ENCODE measurements at places on chromosomes 16 and 17. TPM values are rescaled to one million over a fixed set of nuclear protein-coding genes. Genes with fewer than 3 reads are reported as not detected.
A peak's percentile ranks its signal among the peaks of the same experiment; 100 is the strongest.

FBXL16 gene
- 0.39 TPM for total RNA-seq

CCL7 gene
- not detected for total RNA-seq

HIC1 gene
- total RNA-seq, result 56.2 TPM

YBX2 gene
- total RNA-seq, result 6.5 TPM

CCL3 gene
- total RNA-seq, result not detected

NLRC5 gene
- 20.1 TPM for total RNA-seq

PEMT gene
- total RNA-seq, result 20.7 TPM

NSF gene
- 15.6 TPM for total RNA-seq

TAOK2 gene
- total RNA-seq, result 40.4 TPM

ZP2 gene
- not detected for total RNA-seq

FBXO39 gene
- total RNA-seq, result not detected

HOXB9 gene
- not detected for total RNA-seq

LDHD gene
- 5.8 TPM for total RNA-seq

DNA sequence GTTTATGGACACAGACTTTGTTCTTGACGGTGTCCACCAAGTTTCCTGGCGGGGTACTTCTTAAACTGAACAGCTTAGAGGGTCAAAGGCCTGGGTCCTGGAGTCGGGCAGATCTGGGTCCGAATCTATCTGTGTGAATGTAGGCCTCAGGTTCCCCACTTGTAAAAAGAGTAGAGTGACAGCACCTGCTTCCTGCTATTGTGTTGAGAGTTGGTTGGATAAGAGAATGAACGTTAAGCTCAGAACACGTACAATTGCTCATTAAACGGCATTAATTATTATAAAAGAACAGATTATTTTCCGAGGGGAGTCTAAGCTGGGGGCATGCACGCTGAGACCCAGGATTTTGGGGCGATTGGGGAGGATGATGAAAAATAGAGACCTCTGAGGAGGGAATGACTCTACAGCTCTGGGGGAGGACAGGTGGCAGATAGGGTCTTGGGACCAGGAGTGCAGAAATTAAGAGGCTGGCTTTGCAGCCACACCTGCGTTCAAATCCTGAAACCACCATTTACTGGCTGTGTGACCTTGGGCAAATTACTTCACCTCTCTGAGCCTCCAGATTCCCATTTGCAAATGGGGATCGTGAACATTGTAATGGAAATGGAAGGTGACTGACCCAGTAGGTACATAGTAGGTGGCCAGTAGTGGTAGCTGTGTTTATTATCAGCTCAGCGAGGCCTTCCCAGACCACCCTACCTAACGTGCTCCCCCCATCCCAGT, 862 bp downstream of the CLEC16A start:
- no peak for ATAC-seq

GRCh38 chr17:29109477-29110371, 66.8 kb downstream of the PIPOX start:
- no peak for ATAC-seq

GRCh38 chr16:21713549-21714368, 50.0 kb downstream of the OTOA start:
- ATAC-seq, result no peak

DNA sequence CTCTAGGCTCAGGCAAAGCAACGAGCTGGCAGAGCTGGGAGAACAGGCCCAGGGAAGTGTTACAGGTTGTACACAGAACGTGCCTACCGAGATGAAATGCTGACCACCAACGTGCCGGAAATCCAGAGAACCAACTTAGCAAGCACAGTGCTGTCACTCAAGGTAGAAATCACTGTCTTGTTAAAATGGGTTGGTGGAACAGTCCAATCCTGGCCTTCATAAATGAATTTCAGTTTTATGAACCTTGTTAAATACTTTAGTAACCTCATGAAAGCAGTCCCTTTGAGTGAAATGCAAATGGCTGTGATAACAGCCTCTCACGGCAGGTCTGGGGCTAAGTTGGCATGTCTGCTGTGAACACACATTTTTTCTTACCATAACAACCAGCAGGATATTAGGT, 29.0 kb downstream of the ETV4 start:
- ATAC-seq, result no peak

DNA sequence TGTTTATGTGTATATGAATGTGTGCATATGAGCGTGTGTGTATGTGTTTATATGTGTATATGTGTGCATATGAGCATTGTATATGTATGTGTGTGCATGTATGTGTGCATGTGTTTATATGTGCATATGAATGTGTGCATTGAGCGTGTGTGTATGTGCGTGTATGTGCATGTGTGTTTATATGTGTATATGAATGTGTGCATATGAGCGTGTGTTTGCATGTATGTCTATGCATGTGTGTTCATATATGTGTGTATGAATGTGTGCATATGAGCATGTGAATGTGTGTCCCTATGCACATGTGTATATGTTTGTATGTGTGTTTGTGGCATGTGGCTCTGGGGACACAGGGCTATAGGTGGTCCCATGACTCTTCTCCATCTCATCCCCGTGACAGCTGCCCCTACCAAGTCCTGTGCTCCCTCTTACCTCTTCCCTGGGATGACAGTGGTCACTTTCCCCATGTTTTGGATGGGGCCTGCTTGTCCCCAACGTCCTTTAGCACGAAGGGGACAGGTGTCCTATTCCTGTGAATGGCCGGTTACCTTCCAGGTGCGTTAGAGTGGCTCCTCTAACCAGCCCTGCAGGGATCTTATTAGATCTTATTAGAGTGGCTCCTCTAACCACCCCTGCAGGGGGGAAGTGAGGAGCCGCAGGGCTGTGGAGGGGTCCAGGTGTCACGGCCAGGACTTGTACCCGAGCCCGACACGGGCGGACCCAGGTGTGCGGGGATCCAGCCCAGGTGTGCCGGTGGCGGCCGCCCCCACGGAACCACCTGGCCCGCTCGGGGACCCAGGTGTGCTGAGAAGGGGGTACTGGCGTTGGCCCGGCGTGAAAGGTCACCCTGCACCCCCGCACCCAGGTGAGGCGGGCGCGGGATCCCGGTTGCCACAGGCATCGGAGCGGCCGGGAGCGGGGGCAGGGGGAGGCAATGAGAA, 105.6 kb downstream of the SEC14L1 start:
- ATAC-seq, result no peak

DNA sequence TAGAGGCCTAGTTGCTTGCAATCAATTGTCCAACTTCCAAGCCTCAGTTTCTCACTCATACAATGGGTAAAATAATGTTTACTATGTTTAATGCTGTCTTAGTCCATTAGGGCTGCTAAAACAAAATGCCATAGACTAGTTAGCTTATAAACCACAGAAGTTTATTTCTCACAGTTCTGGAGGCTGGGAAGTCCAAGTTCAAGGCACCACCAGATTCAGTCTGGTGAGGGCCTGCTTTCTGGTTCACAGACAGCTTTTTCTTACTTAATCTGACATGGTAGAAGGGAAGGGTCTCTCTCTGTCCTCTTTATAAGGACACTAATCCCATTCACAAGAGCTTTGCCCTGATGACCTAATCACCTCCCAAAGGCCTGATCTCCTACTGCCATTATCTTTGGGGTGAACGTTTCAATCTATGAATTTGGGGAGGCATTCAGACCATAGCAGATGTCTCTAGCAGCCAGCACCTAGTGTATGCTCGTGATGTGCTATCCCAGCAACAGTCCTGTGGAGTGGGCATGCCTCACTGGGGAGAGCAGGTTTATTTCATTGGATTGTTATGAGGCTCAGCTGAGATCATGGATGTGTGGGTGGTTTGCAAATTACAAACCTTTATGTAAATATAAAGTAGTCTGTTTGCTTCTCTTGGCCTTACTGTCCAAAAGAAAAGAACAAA, 25.2 kb downstream of the YPEL2 start:
- no peak for ATAC-seq

DNA sequence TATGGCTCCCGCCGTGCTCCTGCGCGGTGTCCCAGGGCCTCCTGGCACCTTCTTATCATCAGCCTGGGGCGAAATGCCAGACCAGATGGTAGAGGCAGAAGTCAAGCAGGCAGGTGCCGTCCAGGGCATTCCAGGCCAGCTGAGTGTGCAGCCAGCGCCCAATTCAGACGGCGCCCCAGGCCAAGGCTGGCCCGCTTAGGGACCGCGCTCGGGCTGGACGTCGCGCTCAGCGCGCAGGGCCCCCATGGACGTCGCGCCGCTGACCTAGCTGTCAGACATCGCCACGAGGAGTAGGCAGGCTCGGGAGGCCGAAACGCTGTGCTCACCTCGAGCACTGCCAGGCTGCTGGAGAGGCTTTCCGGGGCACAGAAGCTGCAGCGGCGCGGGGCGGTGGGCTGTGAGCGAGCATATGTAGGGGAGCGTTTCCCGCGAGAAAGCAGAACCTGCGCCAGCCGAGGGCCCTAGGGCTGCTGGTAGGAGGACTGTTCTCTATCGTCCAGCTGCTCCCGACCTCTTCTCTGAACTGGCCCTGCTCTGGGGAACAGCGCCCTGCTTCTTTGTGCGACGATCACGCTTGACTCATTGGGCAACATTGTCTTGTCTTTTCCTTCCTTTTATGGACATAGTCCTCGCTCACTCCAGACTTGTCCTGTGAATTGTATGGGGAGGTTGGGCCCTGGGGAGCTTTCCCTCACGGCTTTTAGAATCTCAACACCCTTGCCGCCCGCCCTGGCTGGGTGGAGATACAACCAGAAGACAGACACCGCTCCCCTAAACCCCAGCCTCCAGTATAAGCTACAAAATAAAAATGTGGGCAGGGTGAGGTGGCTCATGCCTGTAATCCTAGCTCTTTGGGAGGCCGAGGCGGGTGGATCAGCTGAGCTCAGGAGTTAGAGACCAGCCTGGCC, 8.4 kb upstream of the CA4 start:
- no peak for ATAC-seq

DNA sequence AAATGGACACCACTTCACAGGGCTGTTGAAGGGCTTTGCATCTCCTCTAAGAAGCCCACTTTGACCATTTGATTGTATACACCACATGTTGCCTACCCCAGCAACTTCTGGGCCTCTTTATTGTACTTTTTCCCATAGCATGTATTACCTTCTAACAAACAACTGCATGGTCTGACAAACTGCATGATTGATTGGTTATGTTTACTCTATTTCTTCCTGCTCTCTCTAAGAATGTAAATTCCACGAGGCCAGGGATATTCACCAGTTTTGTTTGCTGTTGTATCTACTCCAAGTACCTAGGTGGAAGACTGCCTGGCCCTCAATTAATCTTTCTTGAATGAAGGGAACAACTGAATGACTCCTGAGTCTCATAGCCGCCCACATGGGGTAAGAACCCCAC, 22.2 kb upstream of the BBS2 start:
- ATAC-seq, result no peak

- ATAC-seq, result no peak
Measured at GRCh38 chr17:83068641-83069570, 10.5 kb upstream of the METRNL start.

- ATAC-seq, result no peak
Measured at GRCh38 chr17:79322211-79323123, 247.8 kb downstream of the ENGASE start.

DNA sequence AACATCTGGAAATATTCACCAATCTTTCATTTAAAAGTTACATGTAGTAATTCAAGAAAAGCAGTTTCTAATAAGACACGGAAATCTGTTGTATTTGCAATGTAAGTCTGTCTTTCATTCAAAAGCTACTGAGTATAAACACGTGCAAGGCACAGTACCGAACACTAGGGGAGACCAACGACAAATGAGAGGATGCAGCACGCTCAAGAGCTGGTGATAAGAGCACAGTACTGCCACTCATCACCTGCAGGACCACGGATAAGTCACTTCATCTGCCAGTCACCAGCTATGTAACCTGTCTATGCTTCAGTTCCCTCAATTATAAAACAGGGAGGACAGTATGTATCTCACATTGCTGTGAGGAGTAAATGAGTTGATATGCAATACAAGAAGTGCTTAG, 67.1 kb downstream of the CLEC18A start:
- no peak for ATAC-seq

- no peak for ATAC-seq
Measured at GRCh38 chr17:47281216-47281615, 27.6 kb downstream of the ITGB3 start.

DNA sequence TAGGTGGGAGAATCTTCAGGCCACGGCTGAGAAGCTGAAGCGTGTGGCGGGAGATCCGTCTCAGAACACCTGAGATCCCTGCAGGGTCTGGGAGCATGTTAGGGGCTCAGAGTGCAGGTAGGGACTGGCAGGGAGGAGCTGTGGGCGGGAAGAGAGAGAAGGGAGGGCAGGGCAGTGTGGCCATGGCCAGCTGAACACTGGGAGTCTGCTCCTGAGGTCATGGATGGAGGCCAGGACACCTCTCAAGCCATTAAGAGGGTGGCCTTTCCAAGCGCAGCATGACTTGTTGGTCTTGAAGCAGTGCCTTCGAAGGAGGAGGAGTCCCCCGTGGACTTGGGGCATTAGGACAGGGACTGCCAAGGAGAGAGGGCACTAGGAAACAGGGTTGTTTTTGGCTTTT, 23.7 kb downstream of the NAA60 start:
- no peak for ATAC-seq

DNA sequence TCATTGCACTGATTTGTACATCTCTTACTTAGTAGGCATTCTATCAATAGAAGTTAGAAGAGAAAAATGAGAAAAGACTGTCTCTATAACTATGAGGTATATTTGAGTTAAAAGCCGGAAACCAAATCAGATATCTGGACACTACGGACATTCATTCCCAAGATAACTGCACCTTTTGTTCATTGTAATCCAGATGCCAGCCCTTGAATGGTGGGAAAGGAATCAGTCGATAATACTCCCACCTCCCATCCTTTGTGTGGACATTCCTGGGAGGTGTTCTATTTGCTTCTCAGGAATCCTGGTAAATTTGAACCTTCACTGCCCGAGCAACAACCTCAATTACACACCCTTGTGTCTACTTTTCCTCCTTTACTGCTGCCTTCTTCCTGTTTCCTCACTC, 225.2 kb downstream of the CHD9NB start:
- ATAC-seq, result no peak

GRCh38 chr17:42422412-42422957, 571 bp downstream of the CAVIN1 start:
- peak; percentile 8 for ATAC-seq

GRCh38 chr16:50066482-50067289, 916 bp downstream of the HEATR3 start:
- ATAC-seq, result no peak

GRCh38 chr17:49604314-49604869, 28.7 kb downstream of the NXPH3 start:
- ATAC-seq, result no peak

- ATAC-seq, result no peak
Measured at GRCh38 chr16:16019488-16019887, 70.1 kb downstream of the ABCC1 start.

DNA sequence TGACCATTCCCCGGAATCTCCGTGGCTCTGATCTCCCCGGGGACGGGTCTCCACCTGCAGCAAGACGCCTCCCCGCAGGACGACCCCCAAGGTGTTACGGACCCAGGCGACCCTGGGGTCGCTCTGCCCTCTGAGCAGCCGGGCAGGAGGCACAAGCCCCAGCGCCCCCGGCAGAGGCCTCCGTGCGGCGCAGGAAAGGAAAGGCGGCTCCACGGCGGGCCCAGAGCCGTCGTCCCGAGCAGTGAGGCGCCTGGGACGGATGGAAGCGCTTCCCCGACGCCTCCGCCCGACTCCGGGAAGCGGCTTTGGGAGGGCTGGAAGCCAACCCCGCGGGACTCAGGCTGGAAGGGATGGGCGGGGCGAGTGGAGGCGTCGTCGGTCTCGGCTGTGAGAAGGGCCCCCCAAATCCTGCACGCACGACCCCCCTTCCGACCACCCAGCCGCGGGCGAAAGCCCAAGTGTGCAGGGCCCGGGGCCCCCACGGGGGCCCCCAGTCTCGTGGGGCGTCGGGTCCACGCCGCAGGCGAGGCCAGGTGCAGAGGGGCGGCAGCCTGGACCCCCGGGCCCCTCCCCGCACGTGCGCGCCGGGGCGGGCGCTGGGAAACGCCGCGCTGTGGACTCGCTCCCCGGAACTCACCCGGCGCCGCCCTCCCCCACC, 32.7 kb upstream of the RPH3AL start:
- ATAC-seq, result peak; percentile 52

All from gastroesophageal sphincter (tissue), 4 donors.